ENCODE measurements at places on chromosomes 13 and 19.

DNA sequence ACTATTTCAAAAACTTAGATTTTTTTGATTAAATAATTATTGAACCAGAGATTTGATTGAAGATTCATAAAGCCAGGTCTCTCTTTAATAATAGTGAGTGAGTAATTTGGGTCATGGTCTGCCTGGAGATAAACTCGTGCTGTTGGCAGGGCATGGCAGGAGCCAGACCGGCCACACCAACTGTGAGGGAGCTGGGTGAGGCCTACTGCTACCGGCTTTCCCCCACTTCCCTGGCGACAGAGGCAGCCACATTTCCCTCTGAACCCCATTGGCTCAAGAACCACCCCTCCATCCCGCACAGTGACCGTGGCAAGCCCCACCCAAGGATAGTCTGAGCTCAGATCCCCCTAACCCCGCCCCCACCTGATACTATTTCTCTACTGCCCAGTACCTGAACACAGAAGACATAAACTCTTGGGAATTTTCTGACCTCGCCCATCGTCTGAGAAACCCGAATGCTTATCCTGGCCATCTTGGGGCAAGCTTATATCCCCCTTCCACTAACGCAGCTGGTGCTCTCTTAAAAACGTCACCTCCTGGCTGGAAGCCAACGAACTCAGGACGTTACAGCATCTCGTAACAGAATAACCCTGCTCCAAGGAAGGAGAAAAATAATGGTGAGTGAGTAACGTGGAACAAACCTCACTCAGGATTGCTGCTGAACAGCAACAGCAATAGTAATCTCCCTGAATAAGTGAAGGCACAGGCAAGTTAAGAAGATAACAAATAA lies 627.6 kb upstream of the PCDH9 start:
- DNase-seq = no peak

DNA sequence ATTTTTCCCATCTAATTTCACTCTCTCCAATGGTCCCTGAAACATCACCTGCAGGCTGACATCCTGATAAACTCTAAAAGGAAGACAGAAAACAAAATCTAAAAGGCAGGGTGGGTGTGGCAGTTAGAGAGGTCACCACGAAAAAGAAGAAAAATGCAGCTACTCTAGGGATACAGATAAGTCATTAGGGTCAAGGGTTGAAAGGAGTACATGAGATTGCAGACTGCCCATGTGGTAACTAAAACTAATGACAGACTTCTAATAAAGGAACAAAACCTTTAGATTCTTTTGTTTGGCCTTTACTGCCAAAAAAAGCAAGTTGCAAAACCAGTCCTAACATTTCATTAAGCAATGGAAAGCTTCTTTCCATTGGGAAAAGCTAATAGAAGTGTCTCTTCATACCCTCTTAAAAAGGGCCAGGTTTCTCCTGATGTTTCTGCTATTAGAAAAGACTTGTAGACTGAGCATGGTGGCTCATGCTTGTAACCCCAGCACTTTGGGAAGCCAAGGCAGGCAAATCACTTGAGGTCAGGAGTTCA lies 31.0 kb downstream of the THSD1 start:
- DNase-seq = no peak

GRCh38 chr13:20291037-20291436 lies 58.9 kb upstream of the GJB6 start:
- no peak for DNase-seq

DNA sequence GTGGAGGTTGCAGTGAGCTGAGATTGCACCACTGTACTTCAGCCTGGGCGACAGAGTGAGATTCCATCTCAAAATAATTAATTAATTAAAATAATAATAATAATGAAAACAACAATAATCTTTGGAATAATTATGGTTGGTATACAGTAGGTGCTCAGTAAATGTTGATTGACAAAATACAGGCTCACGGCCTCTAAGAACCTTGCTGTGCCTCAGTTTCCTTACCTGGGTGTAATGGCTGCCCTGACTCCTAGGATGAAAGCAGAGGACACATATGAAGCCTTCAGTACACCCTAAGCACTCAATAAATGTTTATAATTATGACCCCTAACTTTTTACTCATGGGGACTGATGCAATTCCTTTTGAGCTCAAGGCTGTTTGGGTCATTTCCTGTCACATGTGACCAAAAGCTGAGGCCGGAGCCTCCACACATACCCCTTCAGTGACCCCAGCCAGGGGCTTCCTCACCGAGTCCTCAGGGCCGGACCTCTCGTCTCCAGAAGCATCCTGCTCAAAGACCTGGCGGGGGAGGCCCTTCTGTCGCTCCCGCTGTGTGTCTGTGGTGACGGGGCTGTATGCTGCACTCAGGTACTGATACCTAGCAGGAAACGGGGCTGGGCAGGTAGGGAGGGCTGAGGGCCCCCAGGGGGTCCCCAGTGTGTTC lies 10.5 kb downstream of the DOCK6 start:
- DNase-seq = no peak

GRCh38 chr19:36377541-36378178 lies 1.3 kb downstream of the ZFP14 start:
- no peak for DNase-seq

DNA sequence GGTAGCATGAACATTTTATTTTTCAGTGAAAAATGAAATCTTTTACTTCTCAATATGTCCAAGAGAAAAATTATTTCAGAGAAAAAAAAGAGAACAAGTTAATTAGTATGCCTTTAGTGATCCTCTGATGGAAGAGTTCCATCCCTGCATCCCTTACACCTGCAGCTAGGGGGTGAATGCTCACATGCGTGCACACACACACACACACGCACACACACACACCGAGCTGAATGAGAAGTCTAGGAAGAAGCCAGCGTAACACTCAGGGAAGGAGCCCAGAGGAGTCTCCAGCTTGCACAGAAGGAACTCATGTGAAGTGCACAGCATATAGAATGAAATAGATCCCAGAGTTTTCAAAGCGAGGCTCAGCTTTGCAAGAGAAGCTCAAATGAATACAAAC lies 510.5 kb downstream of the IRS2 start:
- DNase-seq = no peak

- no peak for DNase-seq
Measured at GRCh38 chr19:30557927-30558557, 185.9 kb downstream of the ZNF536 start.

DNA sequence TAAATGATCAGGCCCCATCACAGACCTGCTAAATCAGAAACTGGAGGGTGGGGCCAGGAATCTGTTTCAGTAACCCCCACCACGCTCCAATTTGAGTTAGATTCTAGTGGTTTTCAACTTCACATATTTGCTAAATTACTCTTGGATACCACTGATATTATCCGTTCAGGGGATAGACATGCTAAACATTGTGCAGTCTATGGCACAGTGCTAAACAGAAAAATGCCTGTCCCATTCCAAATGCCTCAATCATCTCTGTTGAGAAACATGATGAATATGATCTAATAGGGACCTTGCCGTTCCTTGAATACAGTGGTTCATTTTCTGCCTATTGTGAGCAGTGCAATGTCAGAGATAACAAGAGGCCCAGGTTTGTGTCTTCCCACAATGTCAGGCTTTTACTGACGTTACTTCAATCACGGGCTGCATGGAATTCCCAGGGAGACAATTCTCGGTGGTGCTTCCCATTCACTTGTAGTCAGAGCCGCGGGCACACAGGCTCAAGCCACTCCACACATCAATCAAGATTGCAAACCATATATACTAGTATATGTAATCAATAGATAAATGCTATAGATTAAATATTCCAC lies 52.7 kb downstream of the MYO16 start:
- no peak for DNase-seq

DNA sequence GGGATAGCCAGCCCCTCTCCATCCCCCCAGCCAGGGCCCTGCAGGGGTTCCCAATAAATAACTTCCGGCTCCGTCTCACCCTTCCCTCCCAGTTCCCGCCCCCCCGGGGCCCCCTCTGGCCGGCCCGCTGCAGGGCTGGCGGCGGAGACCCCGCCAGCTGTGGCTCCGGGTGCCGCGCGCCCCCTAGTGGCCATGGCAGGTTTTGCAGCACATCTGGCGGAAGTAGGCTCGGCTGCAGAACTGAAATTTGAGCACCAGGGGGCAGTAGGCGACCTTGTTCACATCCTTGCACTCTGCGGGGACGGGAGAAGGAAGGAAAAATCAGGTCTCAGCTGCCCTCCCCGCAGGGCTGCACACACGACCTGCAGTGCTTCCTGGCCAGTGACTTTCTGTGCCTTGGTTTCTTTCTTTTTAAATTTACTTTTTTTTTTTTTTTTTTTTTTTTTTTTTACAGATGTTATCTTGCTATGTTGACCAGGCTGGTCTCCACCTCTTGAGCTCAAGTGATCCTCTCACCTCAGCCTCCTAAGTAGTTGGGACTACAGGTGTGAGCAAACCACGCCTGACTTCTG lies 3.6 kb upstream of the MYO1F start:
- DNase-seq = peak; percentile 60

GRCh38 chr19:58330458-58330857 lies 3.7 kb downstream of the ZSCAN22 start:
- peak; percentile 98 for DNase-seq

GRCh38 chr19:43705729-43706128 lies 10.1 kb upstream of the IRGC start:
- DNase-seq = no peak

- DNase-seq = no peak
Measured at GRCh38 chr13:19713186-19713965, 69.4 kb downstream of the PSPC1 start.

GRCh38 chr13:112573710-112574109 lies 14.2 kb downstream of the TUBGCP3 start:
- DNase-seq = no peak

- DNase-seq = no peak
Measured at GRCh38 chr13:37645181-37645740, 46.7 kb upstream of the POSTN start.

GRCh38 chr13:41428155-41428554 lies 29.2 kb upstream of the RGCC start:
- no peak for DNase-seq

Data from COLO829 (cell line).